ENCODE measurements at places on chromosomes 1 and 21. TPM values are rescaled to one million over a fixed set of nuclear protein-coding genes. Genes with fewer than 3 reads are reported as not detected.

GRCh38 chr1:194512957-194513356, 1326.5 kb upstream of the B3GALT2 start:
- no peak for DNase-seq

DNA sequence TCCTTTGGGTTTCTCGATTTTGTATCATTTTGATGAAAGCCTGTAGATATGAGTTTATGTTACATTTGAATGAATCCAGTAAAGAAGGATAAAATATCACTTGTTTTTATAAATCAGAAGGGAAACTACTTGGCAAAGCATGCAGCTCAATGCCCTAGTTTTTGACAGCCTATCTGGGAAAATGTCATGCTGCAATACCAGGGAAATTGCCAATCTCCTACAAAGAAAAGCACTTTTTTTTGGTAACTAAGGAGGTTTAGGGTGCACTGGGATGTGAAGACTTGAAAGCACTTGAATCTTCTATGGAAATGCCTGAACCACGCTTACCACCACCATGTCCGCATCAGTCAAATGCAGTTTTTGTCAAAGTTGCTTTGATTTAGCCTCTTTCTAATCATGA, 446.9 kb upstream of the LRRC7 start:
- no peak for DNase-seq

ZNF683 gene
- total RNA-seq = 38.2 TPM

SPRR1A gene
- not detected for total RNA-seq
